ENCODE measurements at places on chromosomes 3 and 15. TPM values are rescaled to one million over a fixed set of nuclear protein-coding genes. Genes with fewer than 3 reads are reported as not detected.

The KNG1 gene
- total RNA-seq = not detected

The RETNLB gene
- not detected for total RNA-seq

The GADL1 gene
- not detected for total RNA-seq

The GHRL gene
- not detected for total RNA-seq

DNA sequence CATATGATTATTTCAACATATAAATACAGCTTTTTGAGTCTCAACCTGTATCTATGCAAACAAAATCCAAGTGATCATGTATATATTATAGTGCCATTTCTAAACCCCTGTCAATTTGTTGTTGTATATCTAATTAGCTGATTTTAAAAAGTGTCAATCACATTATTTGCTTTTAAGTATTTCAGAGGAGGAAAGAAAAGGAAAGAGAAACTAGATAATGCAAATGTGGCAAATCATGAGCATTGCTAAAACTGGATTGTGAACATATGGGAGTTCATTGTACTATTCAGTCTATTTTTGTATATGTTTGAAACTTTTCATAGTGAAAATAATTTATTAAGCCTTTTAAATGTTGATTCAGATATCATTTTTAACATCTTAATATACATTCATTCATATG, 190.7 kb downstream of the ZIC4 start:
- DNase-seq = no peak

DNA sequence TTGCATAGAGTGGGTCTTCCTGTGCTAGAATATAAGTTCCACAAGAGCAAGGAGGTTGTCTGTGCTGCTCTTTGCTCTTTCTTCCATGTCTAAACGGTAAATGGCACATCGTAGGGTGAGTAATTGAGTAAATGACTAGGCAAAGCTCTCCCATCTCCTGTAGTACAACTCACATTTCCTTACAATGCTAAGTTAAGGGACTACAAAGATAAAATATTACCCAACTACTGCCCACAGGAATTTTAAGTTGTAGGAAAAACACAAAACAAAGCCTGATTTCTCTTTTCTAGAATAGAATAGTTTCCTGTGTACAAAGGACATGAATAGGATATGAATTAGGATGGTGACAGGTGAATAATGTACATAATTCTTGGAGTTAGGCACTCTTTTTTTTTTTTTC, 19.9 kb upstream of the LRIG1 start:
- DNase-seq = no peak

DNA sequence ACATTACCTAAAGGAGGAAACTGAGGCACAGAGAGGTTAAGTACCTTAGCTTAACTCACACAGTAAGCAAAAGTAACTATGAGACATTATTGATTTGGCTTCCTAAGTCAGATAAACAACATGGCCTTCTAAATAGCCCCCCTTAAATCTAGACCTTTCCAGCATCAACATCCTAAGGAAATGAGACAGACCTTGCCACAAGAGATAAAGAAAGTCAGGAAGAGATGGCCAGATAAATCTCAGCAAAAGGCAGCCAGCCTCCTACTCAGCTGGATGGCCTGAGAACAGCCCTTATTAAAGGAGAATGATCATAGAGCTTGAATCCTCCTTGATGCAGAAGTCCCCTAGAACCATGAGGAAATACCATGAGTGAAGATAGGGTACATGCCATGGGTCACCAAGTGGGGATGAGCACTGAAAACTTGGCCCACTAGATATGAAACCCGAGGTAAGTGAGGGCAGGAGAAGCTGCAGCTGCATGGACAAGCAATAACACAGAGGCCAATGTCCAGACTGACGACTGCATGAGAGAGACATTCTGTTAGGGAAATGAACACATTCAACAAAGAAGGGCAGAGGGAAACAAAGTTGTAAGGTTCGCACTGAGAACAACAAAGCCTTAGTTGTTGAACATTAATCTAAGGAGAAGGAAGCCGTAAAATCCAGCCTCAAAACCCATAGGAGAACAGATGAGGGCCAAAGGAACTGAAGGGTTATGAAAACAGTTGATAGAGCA, 69.6 kb downstream of the ZIC4 start:
- DNase-seq = no peak

- no peak for DNase-seq
Measured at GRCh38 chr3:178198329-178198728, 337.9 kb upstream of the KCNMB2 start.

The DNASE1L3 gene
- total RNA-seq = not detected

DNA sequence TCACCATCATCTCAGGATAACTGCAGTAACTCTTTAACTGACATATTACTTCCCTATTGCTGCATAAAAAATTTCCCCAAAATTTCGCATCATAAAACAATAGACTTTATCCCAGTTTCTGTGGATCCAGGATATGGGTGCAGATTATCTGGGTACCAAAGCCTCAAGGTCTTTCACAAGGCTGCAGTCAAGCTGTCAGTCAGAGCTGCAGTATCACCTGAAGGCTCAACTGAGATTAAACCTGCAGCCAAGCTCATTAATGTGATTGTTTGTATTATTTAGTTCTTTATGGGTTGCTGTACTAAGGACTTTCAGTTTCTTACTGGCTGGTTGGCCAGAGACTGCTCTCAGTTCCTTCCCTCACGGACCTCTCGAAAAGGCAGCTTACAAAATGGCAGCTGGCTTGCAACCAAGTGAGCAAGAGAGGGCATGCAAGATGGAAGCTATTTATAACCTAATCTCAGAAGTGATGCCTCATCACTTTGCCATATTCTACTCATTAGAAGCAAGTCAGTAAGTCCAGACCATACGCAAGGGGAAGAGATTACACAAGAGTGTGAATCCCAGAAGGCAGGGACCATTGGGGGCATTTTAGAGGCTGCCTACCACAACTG, 54.9 kb downstream of the DCUN1D1 start:
- DNase-seq = no peak

DNA sequence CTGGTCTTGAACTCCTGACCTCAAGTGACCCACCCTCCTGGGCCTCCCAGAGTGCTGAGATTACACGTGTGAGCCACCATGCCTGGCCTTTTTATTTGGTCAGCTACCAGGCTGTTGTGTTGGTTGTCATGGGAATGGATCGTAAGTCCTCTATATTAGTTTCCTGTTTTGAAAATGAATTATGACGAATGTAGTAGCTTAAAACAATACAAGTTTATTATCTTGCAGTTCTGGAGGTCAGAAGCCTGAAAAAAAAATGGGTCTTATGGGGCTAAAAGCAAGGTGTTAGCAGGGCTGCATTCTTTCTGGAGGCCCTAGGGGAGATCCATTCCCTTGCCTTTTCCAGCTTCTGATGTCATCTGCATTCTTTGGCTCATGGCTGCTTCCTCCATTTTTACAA, 25.1 kb upstream of the HERC1 start:
- no peak for DNase-seq

The SUCLG2 gene
- 49.0 TPM for total RNA-seq

GRCh38 chr3:4413467-4413866, 53.6 kb downstream of the SUMF1 start:
- DNase-seq = no peak

The C2CD4A gene
- 0.63 TPM for total RNA-seq

- DNase-seq = no peak
Measured at GRCh38 chr3:45112939-45113338, 33.2 kb downstream of the CDCP1 start.

GRCh38 chr3:18349197-18349798, 75.8 kb downstream of the SATB1 start:
- no peak for DNase-seq

The FOXL2NB gene
- total RNA-seq = 1.8 TPM

GRCh38 chr3:28155631-28156030, 85.8 kb upstream of the CMC1 start:
- DNase-seq = no peak

- no peak for DNase-seq
Measured at GRCh38 chr15:64558460-64559179, 98.2 kb downstream of the ZNF609 start.

GRCh38 chr3:127717357-127718244, 44.8 kb downstream of the ABTB1 start:
- no peak for DNase-seq

GRCh38 chr3:139439278-139439677, 37.0 kb downstream of the RBP2 start:
- DNase-seq = no peak

The GASK1A gene
- total RNA-seq = not detected

GRCh38 chr3:24937780-24938179, 443.1 kb upstream of the THRB start:
- no peak for DNase-seq

- no peak for DNase-seq
Measured at GRCh38 chr15:86439614-86440013, 359.9 kb downstream of the AGBL1 start.

The ALG1L2 gene
- total RNA-seq = not detected

- DNase-seq = no peak
Measured at GRCh38 chr15:40769274-40770146, at the start of gene C15orf62. TSS of gene C15orf62 (plus strand) at chr15:40769980. CDS start at chr15:40770496, 516 bp downstream.

The SLCO2A1 gene
- not detected for total RNA-seq

- no peak for DNase-seq
Measured at GRCh38 chr15:43702701-43703424, 9.2 kb downstream of the CKMT1A start.

- no peak for DNase-seq
Measured at GRCh38 chr3:24506966-24507775, 12.5 kb upstream of the THRB start.

DNA sequence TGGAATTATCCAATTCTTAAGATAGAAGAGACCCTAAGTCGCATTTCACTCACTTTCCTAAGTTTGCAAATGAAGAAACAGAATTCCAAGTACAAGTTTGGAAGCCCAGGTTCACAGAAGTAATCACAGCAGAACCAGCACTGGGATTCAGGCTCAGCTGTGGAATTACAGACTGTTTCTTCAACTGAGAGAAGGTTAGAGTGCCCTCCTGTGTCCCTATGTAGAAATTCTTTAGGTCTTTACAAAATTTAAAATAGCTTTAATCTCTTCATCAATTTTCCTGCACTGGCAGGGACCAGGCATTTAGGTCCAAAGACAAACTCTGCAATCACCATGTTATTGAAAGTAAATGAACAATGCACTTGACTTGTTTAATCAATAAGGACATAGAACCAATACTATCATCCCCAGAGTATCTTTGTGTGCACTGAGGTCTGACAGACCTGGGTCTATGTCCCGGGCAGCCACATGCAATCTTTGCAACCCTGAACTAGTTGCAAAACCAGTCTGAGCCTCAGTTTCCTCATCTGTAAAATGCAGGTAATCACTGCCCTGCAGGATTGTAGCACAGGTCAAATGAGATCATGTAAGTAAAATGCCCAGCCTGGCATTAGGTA, 96.3 kb upstream of the ZBED2 start:
- peak; percentile 39 for DNase-seq

The FOXB1 gene
- total RNA-seq = 0.09 TPM

DNA sequence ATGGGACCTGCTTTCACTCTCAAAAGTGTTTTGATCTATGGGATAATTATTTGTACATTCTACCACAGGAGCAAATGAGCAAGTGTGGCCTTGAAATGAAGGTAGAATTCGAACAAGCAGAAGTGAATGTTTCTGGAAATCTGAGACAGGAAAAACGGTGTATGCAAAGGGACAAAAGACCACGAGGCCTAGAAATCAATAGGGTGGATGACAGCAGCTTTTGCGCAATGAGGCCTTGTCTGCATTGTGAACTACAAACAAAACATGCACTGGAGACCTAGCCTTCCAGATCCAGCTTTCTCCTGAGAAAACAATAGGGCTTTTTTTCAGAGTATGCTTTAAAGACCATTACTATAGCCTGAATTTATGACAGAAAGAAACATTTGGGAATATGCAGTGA, 1137.0 kb downstream of the ROBO2 start:
- DNase-seq = no peak

- no peak for DNase-seq
Measured at GRCh38 chr3:60086811-60087210, 1037.0 kb upstream of the CFAP20DC start.

DNA sequence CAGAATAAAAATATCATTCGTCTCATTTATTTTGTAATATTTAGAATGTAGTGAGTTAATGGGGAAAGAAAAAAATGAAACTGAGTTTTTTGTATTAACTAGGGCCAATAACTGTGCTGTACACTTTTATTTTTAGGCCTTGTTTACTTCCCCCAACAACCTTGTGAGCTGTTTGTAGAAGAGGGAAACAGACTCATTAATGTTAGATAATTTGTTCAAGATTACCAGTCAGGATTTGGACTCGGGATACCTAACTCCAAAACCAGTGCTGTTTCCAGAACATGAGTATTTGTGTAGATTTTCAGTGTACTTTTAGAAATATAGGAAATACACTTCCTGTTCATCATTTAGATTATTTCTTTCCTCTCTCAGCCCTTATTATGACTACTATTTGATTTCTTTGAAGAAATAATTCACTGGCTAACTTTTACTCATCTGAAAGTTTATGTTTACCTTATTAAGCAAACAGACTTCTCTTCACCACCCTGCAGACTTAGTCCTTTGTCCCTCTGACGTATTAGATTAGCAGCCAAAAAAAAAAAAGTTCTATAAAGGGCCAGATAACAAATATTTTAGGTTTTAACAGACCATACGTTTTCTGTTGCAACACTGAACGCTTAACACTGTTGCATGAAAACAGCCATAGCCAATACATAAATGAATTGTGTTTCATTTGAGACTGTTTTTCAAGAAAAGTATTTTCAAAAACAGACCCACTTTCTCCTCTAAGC, 192.5 kb upstream of the CGNL1 start:
- no peak for DNase-seq

DNA sequence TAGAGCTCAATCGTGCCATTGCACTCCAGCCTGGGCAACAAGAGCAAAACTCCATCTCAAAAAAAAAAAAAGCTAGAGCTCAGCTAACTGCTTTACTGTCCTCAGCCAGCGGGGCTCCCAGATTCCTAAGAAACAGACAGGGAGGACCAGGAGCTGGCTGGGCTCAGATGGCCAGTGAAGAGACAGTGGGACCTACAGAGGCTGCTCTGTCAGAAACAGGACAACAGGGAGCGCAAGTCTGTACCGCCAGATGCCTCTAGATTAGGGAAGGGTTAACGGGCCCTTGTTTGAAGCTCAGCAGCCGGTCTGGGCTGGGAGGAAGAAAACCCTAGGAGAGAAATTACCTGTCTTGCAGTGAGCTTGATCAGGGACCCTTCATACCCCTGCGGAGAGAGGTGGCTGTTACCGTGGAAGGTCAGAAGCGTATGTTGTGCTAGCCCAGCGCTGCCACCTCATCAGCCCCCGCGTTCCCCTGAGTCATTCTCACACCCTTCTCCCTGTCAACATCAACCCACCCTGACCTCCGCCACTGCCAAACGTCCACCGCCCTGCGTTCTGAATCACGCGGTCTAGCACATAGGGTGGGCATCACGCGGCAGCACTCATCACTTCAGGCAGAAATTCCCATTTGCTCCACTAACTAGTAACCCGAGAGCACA, 25.3 kb downstream of the RBPMS2 start:
- DNase-seq = no peak

- DNase-seq = no peak
Measured at GRCh38 chr3:73052857-73053256, 8.6 kb upstream of the EBLN2 start.

GRCh38 chr15:78249131-78249530, 14.8 kb upstream of the ACSBG1 start:
- DNase-seq = no peak

The ATP8B4 gene
- 2.8 TPM for total RNA-seq

The SLC49A4 gene
- 12.6 TPM for total RNA-seq

The PCLAF gene
- 105 TPM for total RNA-seq

All from NCI-H460 (cell line).